ENCODE measurements at places on chromosomes 1 and 21.
A peak's percentile ranks its signal among the peaks of the same experiment; 100 is the strongest.

- peak; percentile 38 for DNase-seq
Observed at GRCh38 chr1:23524716-23525401, 6.2 kb downstream of the E2F2 start.

- DNase-seq, result no peak
Observed at GRCh38 chr1:214542275-214543199, 8.9 kb downstream of the PTPN14 start.

GRCh38 chr21:18058731-18059398, 185.8 kb upstream of the CHODL start:
- DNase-seq, result no peak

DNA sequence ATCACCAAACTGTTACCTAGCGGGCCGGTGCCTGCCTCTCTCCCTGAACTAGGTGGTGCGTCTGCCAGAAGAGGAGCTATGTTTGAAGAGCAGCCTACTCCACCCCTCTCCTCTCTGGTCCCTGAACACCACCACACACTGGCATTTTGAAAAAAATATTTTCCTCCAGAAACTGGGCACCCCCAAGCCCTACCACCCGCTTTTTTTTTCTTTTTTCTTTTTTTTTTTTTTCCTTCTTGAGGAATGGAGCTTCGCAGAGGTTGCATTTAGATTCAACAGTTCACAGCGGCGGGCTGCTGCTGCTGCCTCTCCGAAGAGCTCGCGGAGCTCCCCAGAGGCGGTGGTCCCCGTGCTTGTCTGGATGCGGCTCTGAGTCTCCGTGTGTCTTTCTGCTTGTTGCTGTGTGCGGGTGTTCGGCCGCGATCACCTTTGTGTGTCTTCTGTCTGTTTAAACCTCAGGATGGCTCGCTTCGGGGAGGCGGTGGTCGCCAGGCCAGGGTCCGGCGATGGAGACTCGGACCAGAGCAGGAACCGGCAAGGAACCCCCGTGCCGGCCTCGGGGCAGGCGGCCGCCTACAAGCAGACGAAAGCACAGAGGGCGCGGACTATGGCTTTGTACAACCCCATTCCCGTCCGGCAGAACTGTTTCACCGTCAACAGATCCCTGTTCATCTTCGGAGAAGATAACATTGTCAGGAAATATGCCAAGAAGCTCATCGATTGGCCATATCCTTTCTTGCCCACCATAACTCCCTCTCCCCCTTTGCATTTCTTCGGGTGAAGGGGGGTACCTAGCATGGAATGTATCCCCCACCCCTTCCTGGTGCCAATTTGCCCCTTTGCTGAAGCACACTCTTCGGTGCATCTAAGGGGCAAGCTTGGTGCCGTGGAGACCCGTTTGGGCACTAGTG, at the start of gene CACNA1E:
CACNA1E (plus strand) TSS at position 233 of the 911 bp plus-strand sequence; CDS start at position 461, 228 bp downstream.
- no peak for DNase-seq

GRCh38 chr21:39136711-39137110, 46.5 kb downstream of the PSMG1 start:
- no peak for DNase-seq

GRCh38 chr1:111417755-111418154, 9.8 kb downstream of the OVGP1 start:
- no peak for DNase-seq

DNA sequence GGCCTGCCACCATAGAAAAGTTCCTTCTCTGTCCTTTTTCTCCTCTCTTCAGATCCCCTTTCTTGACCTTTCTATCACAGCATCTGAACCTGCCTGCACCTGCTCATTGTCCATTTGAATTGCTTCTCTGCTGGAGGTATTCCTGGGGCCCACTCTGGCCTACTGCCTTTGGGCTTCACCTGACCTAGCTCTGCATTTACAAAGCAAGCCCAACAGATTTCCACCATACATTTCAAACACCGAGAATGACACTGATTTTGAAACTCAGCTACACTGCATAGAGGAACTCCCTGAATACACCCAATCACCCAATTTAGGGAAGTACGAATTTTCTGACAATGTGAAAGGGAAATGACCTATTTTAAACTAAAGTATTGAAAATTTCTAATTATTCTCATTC, 284.5 kb upstream of the USP25 start:
- DNase-seq, result no peak

- DNase-seq, result no peak
Observed at GRCh38 chr21:17929510-17929909, 110.4 kb upstream of the C21orf91 start.

DNA sequence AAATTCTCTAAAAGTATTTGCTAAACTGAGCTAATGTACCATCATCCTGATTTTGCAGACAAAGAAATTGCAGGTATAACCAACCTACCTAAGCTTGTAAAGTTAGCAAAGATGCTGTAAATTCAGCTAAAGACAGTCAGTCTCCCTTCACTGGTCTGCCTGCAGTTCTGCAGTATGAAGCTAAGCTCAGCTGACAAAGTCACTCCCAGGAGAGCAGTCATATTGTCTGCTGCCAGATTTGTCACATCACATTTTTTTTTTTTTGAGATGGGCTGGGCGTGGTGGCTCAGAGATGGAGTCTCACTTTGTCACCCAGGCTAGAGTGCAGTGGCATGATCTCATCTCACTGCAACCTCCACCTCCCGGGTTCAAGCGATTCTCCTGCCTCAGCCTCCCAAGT, 8.9 kb upstream of the CMPK1 start:
- no peak for DNase-seq
